ENCODE measurements at places on chromosomes 12 and 14.
A peak's percentile ranks its signal among the peaks of the same experiment; 100 is the strongest.

- no peak for DNase-seq
Measured at GRCh38 chr14:99514552-99515300, 33.5 kb downstream of the CCNK start.

- no peak for DNase-seq
Measured at GRCh38 chr14:36522347-36522971, 2.4 kb upstream of the NKX2-1 start.

GRCh38 chr12:89456565-89456964 lies 68.0 kb downstream of the GALNT4 start:
- DNase-seq: no peak

- DNase-seq: no peak
Measured at GRCh38 chr12:108571609-108572165, 9.3 kb downstream of the ISCU start.

- peak; percentile 76 for DNase-seq
Measured at GRCh38 chr12:124684971-124685688, 117.7 kb upstream of the NCOR2 start.

GRCh38 chr12:69430942-69431590 lies 39.1 kb upstream of the FRS2 start:
- no peak for DNase-seq

DNA sequence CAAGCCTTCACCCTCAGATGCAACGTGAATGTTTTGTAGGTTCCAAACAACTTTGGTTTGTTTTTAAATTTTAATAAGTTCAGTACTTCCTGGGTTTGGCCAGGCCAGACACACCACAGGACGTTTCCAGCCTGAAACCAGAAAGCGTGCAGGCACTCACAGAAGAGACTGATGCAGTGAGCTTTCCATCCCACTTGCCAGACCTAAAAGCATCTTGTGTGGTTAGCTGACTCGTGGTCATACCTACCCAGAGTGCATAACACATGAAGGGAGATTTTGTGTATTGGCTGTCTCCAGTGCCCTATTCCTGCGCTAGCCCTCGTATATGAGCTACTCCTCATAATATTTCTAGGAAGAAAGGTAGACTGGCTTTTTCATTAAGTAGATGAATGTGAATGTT lies 297.3 kb upstream of the FAR2 start:
- DNase-seq: no peak

DNA sequence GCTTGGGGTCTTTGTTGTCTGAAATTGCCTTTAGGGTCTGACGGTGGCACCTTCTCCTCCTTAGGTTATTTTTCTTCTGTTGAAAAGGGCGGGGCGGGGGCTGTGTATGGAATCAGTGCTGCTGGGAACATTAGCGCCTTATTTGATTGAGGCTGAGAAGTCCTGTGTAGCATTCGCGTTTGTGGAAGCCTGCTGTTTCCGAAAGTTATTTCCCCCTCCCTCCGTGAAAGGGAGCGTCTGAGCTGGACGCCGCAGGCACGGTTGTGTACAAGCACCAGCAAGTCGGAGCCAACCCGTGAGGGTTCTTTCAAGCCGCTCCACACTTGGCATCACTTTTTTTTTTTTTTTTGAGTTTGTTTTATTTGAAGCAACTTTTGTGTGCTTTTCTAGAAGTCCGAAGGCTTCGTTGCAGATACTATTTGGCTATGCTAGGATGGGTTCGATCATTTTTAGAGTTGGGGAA lies 1.1 kb downstream of the SYNE2 start:
- DNase-seq: peak; percentile 39

DNA sequence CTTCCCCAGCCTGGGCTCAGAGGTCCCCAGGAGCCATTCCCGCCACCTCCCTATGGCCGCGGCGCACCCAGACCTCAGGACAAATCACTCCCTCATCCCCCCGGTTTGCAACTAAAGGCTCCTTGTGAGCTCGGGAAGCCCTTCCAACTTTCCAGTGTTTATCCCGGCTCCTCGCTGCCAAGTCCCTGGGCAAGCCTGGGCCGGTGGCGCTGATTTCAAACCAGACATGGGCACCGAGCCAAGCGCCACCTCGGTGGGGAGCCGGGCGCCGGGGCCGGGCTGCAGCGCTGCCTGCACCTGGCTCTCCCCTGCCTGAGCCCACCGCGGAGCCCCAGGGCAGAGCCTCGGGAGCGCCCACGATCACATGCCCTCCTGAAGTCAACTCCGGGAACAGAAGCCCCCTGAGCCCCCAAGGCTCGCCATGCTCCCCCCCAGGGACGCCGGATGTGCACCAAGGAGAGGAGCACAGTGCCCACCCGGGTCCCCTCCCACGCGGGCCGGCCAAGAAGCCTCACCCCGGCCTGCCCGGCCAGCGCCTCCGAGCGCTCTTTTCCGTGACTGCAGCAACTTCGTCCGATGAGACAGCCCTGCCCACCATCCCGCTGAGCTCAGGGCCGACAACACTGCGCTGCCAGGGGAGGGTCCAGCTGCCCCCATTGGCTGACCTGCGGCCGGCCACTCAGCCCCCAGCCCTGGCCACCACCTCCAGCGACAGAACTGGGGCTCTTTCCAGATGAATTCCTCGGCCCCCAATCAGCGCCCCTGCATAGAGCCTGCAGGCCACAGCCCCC lies 50.0 kb downstream of the NCOR2 start:
- DNase-seq: no peak

DNA sequence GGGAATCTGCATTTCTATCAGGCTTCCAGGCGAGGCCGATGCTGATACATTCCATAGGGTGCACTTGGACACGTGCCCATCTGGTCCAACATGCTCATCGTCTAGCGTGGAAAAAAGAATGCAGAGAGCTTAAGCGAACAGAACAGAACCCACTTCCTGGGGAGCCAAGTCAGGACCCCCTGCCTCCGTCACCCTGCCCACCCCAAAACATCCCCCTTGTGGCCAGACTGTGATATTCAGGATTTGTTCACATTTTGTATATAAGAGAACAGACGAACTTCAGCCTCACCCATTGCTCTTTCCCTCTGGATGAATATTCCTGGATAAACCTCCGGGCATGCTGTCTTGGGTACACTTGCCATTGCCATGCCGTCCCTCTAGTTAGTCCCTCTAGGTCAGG lies 4.3 kb upstream of the PIWIL1 start:
- DNase-seq: no peak

DNA sequence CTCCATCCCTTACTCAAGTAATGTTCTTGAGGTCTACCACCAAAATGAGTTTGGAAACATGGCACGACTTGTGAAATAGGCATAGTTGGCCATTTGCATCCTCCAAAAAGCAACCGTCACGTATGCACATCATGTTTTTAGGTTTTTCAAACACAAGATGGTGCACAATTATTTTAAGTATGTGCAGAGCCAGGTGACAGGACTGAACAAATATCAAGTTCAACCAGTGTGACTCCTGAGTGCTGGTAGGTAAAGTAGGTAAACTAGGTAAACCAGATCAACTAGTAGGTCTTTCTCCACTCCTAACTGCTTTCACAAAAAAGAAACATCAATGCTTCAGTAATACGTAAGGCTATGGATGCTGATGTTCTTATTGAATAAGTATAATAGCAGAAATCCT lies 39.1 kb downstream of the FGD6 start:
- DNase-seq: no peak

GRCh38 chr12:13777374-13777773 lies 204.0 kb downstream of the GRIN2B start:
- DNase-seq: no peak

DNA sequence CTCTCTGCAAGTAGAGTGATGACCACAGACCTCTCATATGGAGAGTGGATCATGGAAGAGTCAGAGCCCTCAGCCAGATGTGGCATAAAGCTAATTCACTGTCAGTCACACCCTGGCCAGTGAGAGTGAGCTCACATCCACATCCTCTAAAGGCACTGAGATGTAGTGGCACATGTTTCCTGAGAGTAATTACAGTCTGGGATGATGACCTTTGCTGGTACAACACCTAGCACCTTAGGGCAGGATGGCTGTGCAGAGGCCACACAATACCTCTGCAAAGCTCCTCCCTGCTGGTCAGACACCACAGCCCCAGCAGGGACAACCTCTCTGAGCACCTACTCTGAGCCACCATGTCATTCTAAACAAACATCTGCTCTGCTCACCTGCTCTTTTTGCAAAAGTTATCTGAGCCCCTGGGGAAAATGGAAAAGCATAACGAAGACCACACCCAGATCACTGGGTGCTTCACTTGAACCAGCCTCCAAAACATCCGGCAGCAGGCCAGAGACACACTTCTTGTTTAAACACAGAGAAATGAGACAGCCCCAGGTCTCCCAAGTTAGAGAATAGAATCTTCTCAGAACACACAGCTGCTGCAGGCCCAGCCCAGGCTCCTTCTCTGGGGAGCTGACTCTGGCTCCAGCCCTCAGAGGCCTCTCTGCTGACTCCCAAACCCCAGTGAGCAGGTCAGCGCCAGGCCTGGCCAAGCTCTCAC lies 30.3 kb downstream of the PITPNM2 start:
- no peak for DNase-seq

- no peak for DNase-seq
Measured at GRCh38 chr12:76180401-76181277, 96.2 kb upstream of the NAP1L1 start.

DNA sequence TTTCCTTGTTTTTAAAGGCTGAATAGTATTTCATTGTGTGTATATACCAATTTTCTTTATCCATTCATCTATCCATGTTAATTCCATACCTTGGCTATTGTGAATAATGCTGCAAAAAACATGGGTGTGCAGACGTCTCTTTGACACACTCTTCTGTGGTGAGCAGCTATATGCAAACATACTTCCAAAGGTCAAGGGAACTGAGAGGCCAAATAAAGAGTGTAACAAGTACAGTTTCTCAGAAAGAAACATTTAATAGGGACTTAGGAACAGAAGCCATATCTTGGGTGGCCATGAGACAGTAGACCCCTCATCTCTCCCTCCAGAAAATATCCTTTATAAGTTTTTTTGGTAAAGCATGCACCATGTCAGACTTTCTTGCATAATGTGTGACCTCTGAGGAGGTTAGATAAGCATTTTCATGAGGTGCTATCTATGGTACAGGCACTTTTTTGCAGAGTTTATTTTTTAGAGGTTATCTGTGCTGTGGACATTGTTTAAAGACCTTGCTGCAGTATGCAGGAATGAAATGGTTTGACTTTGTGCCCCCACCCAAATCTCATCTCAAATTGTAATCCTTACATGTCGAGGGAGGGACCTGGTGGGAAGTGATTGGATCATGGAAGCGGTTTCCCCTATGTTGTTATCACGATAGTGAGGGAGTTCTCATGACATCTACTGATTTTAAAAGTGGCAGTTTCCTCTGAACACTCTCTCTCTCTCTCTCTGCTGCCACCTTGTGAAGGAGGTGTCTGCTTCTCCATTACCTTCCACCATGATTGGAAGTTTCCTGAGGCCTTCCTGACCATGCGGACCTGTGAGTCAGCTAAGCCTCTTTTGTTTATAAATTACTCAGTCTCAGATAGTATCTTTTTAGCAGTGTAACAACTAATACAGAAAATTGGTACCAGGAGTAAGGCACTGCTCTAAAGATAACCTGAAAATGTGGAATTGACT lies 1202.3 kb downstream of the GALC start:
- DNase-seq: no peak

DNA sequence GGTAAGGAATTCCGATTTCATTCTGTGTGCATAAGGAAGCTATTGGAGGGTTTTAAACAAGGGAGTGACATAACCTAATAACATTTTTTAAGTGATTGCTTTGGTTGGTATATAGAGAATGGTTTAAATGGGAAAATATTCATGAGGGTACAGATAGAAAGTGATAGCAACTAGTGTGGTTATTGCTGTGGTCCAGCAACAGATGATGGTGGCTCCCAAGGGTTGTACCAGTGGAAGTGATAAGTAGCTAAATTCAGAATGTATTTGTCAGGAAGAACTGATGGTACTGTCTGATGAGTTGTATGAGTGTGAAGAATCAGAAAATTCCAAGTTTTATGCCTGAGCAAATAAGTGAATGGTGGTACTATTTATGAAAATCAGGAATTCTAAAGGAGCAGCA lies 2.6 kb upstream of the CNOT2 start:
- no peak for DNase-seq

GRCh38 chr12:77060136-77060882 lies 5.1 kb downstream of the E2F7 start:
- DNase-seq: peak; percentile 65

- DNase-seq: no peak
Measured at GRCh38 chr12:117552971-117553370, 191.5 kb upstream of the NOS1 start.

- DNase-seq: no peak
Measured at GRCh38 chr12:54579258-54579657, 9.2 kb downstream of the PPP1R1A start.

- no peak for DNase-seq
Measured at GRCh38 chr14:81751198-81751597, 217.5 kb upstream of the SEL1L start.

DNA sequence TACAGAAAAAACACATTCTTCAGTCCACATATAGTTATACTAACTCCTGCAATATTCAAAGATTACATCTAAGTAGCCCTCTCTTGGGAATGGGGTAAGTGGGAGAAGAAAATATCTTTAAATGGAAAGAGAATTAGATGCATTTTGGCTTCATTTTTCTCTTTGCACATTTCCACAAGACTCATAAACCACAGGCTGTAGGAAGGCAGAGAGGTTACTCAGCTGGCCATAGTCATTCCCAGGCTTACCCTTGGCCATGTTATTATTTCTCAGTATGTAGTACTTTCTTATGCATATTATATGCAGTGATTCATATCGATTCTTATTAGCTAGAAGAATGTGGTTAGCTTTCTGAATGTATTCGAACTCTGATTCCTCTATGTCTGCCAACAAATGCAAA lies 92.2 kb downstream of the PTPRR start:
- no peak for DNase-seq

GRCh38 chr14:92601757-92602417 lies 88.3 kb downstream of the RIN3 start:
- no peak for DNase-seq

Data from suppressor macrophage treated with lipopolysaccharide for 1 hour (primary cell).